Stimulated activated CD8-positive, alpha-beta memory T cell treated with anti-CD3 and anti-CD28 coated beads, Interleukin-7, amount 100 ng/mL, for 1 hour (primary cell): ENCODE measurements at places on chromosomes 12 and 14.

DNA sequence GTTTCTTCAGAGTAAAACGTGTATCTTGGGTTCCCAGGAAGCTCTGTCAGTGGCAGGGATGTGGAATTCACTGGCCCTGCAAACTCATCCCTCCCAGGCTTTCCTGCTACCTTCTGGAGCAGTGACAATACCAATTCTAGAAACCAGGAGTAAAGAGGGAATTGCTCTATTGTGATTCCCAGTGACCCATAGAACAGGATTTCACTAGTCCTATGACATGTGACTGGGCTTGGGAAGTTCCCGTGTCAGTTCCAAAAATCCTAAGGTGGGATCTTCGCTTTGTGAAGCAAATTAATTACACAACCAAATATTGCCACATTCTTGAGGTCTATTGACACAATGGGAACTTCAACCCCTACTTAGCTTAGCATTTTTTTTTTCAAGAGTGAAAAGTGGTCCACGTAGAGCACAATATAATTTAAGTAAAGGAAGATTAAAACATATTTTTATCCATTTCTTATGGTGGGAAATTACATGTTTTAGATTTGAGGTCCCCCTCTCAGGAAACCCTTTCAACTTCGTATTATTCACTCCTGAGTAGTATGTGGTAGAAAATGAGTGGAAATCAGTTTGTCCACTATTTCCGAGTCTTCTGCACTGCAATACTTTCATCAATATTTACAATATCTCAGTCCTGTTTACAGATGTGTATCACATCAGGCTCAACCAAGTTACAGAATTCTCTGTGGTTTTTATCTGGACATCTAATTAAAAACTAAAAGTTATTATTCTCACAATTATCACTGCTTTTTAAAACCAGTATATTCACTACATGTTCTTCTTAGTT lies 88.9 kb upstream of the SOX5 start:
- DNase-seq = no peak

DNA sequence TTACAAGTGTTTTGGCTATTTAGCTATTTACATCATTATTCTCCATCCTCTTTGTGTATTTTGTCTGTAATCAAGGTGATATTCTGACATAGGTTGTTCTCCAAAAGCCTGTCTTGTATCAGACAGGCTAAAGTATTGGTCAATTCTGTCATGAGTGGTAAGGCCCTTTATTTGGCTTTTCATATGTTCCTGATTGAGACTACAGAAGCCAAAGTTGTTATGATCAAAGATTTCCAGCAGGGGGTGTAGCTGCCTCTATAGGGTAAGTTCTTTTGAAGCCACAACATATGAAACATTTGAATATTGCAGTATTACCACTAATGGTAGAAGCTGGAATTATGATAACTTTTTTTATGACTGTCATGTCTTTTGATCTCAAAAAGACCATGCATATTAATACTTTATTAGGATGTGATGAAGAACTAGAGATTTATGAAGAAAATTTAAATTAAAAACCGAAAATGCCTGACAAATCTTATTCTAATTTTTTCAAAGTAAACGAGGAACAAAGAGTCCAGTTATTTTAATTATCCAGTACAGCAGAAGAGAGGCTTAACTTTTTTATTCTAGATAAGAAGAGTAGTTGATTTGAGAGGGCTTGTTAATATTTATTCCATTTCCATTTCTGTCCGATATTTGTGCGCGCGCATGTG lies 3.4 kb upstream of the ARHGAP5 start:
- no peak for DNase-seq

- DNase-seq = no peak
These were observed 22.2 kb upstream of the LRTM2 start for GRCh38 chr12:1797991-1798640.

GRCh38 chr12:127749416-127749815 lies 517.6 kb upstream of the TMEM132C start:
- no peak for DNase-seq

GRCh38 chr14:99566390-99567354 lies 37.3 kb downstream of the CCDC85C start:
- no peak for DNase-seq

GRCh38 chr12:122243965-122244364 lies 18.1 kb upstream of the DIABLO start:
- DNase-seq = no peak

GRCh38 chr14:23566112-23566777 lies 1.3 kb downstream of the AP1G2 start:
- no peak for DNase-seq

GRCh38 chr12:27971606-27972005 lies 927 bp downstream of the PTHLH start:
- DNase-seq = no peak

DNA sequence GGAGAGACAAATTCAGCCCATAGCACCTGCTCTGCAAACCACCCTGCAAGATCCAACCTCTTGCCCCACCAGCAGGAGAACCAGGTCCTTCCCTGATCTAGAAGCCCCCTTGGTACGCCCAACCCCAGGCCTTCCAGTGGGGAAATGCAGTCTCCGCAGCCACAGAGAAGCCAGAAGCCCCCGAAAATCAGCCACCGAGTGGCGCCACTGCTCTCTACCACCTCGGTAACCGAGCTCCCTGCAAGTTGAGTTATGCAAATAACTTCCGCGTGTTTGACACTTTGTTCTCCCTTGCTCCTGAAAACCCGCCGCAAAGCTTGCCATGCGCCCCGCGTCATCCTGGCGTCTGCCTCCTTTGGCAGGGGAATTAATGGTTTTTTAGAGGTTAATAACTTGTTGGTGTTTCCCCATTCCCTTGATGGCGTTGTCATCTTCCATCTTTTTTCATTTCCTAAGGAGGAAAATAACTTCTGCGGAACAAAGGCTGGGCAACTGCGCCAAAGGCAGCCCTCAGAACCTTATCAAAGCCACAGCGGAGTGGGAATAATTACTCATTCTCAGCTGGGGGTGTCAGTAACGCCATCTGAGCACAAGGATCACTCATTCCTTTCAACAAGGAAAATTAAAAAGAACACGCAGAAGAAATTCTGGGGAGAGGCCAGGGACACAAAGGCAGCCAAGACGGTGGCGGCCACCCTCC lies 60.4 kb downstream of the FZD10 start:
- DNase-seq = no peak

GRCh38 chr14:98984719-98985041 lies 287.3 kb downstream of the BCL11B start:
- peak; percentile 12 for DNase-seq

DNA sequence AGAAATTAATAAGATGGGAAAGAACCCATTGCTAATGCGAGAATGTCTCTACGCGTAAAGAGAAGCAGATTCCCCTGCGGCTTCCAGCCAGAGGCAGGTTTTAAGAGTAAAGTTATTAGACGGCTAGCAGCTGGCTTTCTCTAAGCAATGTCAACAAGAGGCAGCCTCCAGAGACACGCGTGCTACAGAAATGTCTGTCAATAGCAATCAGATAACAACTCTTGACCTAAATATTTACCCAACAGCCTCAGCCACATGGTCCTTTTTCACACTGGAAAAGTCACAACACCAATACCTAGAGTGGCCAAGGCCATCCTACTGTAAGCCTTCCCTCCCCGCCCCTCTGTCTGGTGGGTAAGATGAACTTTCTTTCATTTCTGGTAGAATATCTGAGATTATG lies 146.0 kb upstream of the SFSWAP start:
- no peak for DNase-seq

DNA sequence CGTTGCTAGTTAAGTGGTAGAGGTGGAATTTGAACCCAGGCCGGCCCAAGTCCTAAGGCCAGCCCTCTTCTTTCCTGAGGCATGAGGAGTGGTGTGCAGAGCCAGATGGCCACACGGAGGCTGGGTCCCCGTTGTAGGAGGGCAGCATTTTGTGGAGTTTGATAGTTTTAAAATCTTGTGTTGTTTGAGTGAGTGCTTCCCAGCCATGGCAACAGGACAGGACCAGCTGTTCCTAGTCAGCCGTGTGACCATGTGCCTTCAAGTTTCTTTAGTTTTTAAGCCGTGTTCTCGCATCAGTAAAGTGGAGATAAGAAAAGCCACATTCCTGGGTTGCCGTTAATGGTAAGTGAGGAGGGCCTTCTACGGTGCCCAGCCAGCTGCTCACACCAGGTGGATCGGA lies 44.4 kb downstream of the UBE3B start:
- no peak for DNase-seq

DNA sequence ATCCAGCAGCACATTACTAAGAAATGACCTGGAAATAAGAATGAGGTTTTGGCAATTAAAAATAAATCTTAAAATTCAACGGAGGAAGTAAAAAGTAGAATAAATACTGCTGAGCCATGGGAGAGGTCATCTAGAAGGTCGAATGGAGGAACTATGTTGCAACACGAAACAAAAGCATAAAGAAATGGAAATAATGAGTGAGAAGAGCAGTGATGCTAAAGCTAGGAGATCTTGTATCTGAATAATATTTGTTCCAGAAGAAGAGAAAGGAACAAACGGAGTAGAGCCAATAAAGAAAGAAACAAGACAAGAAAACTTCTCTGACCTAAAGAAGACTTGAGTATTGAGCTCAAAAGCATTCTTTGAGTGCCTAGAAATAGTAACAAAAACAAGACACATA lies 6.6 kb upstream of the KRT7 start:
- DNase-seq = no peak

DNA sequence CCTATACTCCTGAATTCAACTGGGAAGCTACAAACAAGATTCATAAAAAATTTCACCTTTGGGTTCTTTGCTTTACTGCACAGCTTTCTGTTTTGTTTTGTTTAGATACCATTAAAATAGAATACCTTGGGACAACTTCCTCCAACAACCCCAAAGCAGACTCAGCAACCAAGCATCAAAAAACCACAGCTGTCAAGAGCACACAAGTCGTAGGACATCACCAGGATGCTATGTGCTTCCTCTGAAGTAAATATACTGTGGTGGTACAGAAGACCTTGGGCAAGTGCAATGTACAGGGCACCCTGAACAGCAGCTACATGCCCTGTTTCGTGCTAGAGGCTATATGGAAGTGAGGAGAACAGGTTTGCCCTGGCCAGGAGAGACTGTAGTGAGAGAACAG lies 359.3 kb downstream of the BCL11B start:
- no peak for DNase-seq

GRCh38 chr12:107583551-107583950 lies 102.0 kb upstream of the PWP1 start:
- DNase-seq = no peak

- DNase-seq = no peak
These were observed 27.4 kb upstream of the FLVCR2 start for GRCh38 chr14:75551021-75551420.

DNA sequence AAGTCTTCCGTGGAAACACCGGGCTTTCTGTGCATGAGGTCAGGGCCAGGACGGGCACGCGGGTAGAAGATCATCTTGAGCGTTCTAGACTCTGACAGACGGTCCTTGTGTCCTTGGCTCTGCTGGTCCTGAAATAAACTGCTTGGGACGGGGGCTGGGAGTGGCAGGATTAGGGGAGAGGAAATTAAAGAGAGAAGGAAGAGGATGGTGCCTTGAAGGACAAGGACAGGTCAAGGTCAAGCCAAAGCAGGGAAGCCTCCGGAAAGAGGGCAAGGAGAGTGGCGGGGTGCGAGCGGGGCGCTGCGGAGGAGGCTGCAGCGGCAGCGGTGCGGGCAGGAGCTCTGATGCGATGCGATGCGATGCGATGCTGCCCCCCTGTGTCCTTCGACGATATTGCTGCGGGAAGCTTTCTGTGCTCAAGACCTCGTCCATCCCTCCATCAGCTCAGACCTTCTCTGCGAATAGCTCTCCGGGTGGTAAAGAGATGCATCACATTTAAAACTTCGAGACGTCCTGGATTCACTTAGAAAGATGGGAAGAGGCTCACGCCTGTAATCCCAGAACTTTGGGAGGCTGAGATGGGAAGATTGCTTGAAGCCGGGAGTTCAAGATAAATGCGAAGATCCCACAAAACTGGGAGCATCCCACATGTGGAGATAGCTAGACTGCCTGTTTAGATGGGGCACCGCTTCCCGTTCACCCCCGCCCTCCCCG lies 110.1 kb upstream of the TMEM132D start:
- DNase-seq = no peak

DNA sequence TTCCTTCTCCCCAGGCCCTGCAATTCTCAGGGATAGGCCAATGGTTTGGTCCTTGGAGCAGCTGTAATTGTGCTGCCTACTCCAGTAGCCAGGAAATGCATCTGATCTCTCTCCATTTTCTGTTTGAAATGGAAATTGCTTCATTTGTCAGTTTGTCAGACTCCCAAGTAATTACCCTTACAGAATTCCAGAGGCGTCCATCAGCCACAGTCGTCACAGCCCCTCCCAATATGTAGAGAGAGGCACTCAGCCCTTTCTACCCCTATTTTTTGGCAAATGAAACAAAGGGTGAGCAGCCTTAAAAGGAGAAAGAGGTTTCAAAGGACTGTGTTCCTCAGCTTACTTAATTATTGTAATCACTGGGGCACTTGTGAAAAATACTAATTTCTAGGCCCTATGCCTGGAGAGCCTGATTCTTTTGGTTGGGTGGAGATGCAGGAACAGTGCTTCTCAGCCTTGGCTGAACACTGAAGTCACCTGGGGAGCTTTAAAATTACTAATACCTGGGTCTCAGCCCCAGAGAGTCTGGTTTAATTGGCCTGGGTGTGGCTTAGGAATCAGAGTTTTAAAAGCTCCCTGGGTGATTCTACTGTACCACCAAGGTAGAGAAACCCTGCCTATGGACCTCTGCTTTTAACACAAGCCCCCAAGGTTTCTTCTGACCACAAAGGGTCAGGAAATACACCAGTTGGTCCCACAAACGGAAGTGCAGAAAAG lies 190.0 kb downstream of the EMP1 start:
- DNase-seq = no peak

DNA sequence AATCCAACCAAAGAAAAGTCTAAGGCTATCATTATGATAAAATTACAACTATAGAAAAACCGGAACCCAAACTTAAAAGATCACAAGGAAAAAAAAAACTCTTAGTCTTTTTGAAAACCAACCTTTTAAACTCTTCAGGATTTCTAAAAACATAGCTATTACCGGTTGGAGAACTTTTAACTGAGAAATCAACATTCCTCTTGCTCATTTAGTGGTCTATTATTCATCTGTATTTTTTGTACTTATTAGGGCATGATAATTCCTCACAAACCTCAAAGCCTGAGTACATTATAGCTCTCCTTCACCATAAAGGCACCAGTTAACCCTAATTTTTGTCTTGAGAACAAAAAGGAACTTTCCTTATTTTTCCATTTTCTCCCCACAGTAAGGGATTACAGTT lies 10.4 kb downstream of the LUM start:
- no peak for DNase-seq

- no peak for DNase-seq
These were observed 8.6 kb upstream of the OSBPL8 start for GRCh38 chr12:76568130-76568529.

DNA sequence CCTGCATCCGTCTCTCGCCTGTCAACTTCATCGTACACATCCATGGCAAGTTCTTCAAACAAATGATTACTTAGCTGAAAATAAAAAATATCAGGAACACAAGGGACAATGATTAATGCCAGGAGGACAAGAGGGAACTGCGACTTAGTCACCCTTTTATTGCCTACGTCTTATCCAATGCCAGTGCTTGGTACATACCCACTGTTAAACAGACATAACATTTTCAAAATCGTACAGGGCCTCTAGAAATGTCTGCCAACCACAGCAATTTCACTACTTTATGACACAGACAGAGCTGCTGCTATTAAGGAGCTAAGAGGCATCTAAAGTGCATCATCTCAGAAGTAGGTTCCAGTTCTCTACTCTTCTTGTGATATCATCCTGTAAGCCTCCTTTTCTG lies 34.6 kb downstream of the GIT2 start:
- DNase-seq = no peak
